ENCODE measurements at places on chromosomes 2 and 18. TPM values are rescaled to one million over a fixed set of nuclear protein-coding genes. Genes with fewer than 3 reads are reported as not detected.

PPIL3 gene
- 26.1 TPM for total RNA-seq

ALKAL2 gene
- not detected for total RNA-seq

STK16 gene
- total RNA-seq: 12.0 TPM

ESPNL gene
- 0.41 TPM for total RNA-seq

ZSWIM2 gene
- total RNA-seq: not detected

Measured in A375 (cell line).